ENCODE measurements at places on chromosomes 3 and 15. TPM values are rescaled to one million over a fixed set of nuclear protein-coding genes. Genes with fewer than 3 reads are reported as not detected.

GRCh38 chr3:171811295-171811912, 1.1 kb upstream of the PLD1 start:
- H3K27ac ChIP-seq, result no peak overlapping the region
- H3K4me1 ChIP-seq, result peaks cover 10% of the 10 kb centered on the region
- peak overlapping the region; percentile 77 for H3K4me3 ChIP-seq

DNA sequence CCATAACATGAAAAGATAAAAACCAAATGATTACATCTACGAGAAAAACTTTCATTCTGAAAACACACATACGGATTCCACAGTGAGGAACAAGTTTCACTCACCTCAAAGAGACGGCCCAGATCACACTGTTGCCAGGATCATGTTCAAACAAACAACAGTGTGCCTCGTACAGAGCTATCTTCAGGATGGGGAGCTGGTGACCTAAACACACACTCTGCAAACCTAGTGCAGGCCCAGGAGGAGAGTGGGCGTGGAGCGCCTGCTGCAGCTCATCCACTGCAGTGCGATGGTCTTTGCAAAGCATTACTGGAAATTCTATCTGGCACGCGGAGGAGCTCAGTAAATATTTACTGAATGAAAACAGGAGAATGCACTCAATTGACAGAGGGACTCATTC, 38.5 kb downstream of the TAMM41 start:
- no peak overlapping the region for H3K27ac ChIP-seq
- H3K4me3 ChIP-seq, result no peak overlapping the region
- no peaks in the 10 kb centered on the region for H3K27me3 ChIP-seq
- peaks cover 37% of the 10 kb centered on the region for H3K36me3 ChIP-seq

GRCh38 chr3:194572143-194572789, 61.0 kb downstream of the TMEM44 start:
- H3K4me3 ChIP-seq, result no peak overlapping the region
- 0 out of 2 replicates have a peak, but pooled peaks cover 2% of the 10 kb centered on the region for H3K4me1 ChIP-seq
- H3K27me3 ChIP-seq, result no peaks in the 10 kb centered on the region
- DNase-seq, result no peak

DNA sequence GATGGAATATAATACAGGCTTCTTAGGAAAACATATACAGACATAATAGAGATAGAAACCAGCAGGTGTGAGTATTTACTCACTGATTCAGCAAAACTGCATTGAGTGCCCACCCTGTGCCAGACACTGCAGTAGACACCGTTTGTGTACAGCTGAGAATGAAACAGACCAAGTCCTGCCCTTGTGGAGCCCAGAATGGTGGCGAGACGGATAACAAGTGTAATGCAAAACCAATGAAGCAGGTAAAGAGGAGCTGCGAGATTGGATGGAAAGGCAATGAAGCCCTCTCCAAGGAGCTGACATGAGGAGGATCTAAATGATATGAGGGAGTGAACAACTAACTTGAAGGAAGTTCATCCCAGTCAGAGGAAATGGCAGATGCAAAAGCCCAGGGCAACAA, 256.4 kb downstream of the MEX3B start:
- H3K36me3 ChIP-seq, result peaks cover 20% of the 10 kb centered on the region
- peaks cover 24% of the 10 kb centered on the region for H3K4me1 ChIP-seq

DNA sequence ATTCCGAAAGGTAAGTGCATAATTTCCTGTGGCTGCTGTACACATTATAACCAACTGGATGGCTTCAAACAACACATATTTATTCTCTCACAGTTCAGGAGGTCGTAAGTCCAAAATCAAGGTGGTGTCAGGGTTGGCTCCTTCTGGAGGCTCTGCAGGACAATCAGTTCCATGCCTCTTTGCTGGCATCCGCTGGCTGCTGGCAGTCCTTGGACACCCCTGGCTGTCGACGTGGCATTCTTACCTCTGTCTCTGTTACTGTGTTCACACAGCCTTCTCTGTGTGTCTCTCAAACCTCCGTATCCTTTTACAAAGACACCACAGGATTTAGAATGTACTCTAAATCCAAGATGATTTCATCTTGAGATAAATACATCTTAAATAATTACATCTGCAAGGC, 398.8 kb upstream of the ATP10A start:
- no peaks in the 10 kb centered on the region for H3K27me3 ChIP-seq
- peaks cover 20% of the 10 kb centered on the region for H3K4me1 ChIP-seq
- no peak overlapping the region for H3K27ac ChIP-seq
- no peak for DNase-seq

- H3K4me1 ChIP-seq, result peaks cover 8% of the 10 kb centered on the region
- DNase-seq, result no peak
- no peaks in the 10 kb centered on the region for H3K36me3 ChIP-seq
- peaks cover 44% of the 10 kb centered on the region for H3K27me3 ChIP-seq
Measured at GRCh38 chr15:76328958-76329357, 7.6 kb upstream of the ISL2 start.

DNA sequence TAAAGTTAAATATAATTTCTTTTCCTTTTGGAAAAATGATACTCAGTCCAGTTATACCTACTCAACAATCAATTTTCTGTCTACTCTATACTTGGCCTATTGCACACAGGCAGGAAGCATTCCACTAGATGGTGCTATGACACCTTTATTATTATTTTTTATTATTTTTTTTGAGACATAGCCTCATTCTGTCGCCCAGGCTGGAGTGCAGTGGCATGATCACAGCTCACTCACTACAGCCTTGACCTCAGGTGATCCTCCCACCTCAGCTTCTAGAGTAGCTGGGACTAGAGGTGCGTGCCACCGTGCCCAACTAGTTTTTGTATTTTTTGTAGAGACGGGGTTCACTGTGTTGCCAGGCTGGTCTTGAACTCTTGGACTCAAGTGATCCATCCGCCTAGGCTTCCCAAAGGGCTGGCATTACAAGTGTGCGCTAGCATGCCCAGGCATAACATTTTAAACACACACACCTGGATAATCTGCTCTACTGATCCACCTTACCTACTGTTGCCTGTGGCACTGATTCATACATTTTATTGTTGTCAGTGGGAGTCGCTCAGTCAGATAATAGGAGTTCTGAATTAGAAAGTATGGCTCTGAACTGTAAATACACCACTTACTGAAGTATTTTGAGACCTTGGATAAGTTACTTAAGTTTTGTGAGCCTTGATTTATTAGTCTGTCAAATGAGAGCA, 56.2 kb downstream of the EIF3J start:
- H3K4me1 ChIP-seq, result no peaks in the 10 kb centered on the region
- no peaks in the 10 kb centered on the region for H3K27me3 ChIP-seq
- no peak overlapping the region for H3K27ac ChIP-seq
- H3K36me3 ChIP-seq, result peaks cover 53% of the 10 kb centered on the region
- no peak for DNase-seq

- peaks cover 15% of the 10 kb centered on the region for H3K27me3 ChIP-seq
- DNase-seq, result no peak
- H3K27ac ChIP-seq, result no peak overlapping the region
- H3K4me1 ChIP-seq, result peaks cover 5% of the 10 kb centered on the region
Measured at GRCh38 chr3:45199837-45200648, 26.0 kb downstream of the TMEM158 start.

DNA sequence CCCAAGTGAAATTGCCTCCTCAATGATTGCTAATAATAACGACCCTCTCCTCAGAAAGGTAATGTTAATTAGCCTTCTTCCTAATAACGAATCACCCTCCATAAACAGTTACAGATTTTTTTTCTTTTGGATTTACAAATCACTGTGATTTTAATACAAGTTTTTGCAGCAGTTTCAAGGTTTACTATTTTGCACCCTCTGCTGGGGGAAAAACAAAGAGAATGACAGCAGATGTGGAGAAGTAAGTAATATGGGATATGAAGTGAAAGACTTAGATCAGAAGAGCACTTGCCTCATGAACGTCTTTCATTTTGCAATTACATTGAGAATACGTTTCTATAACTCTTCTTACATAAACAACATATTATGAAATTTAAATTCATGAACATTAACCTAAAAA, 16.1 kb upstream of the CNTN3 start:
- H3K36me3 ChIP-seq, result no peaks in the 10 kb centered on the region
- no peaks in the 10 kb centered on the region for H3K4me1 ChIP-seq
- no peak overlapping the region for H3K4me3 ChIP-seq
- DNase-seq, result no peak

Gene FES
- 9.7 TPM for total RNA-seq

Gene FBLN2
- 35.2 TPM for total RNA-seq

Gene NSUN3
- total RNA-seq, result 9.3 TPM

Gene SLC38A3
- 0.90 TPM for total RNA-seq
